ENCODE measurements at places on chromosomes 1 and 21.

DNA sequence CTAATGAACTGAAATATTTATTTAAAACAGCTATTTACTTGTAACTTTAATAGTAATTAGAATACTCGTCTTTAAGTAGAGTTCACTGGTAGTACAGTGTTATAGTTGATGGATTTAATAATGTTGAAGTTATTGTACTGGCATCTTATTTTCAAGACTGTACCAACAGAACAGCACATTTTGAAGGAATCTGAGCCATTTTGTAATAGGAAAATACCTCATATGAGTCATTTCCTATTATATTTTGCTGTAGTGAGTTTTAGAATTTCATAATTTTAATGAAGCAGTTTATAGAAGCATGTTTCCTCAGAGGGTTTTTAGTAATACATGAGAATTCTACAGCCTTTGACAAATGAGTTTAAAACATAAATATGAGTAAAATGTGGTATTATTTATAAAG lies 258.3 kb downstream of the OLFM3 start:
- DNase-seq: no peak

- no peak for DNase-seq
These were observed 28.8 kb downstream of the TOR1AIP1 start for GRCh38 chr1:179910934-179911333.

DNA sequence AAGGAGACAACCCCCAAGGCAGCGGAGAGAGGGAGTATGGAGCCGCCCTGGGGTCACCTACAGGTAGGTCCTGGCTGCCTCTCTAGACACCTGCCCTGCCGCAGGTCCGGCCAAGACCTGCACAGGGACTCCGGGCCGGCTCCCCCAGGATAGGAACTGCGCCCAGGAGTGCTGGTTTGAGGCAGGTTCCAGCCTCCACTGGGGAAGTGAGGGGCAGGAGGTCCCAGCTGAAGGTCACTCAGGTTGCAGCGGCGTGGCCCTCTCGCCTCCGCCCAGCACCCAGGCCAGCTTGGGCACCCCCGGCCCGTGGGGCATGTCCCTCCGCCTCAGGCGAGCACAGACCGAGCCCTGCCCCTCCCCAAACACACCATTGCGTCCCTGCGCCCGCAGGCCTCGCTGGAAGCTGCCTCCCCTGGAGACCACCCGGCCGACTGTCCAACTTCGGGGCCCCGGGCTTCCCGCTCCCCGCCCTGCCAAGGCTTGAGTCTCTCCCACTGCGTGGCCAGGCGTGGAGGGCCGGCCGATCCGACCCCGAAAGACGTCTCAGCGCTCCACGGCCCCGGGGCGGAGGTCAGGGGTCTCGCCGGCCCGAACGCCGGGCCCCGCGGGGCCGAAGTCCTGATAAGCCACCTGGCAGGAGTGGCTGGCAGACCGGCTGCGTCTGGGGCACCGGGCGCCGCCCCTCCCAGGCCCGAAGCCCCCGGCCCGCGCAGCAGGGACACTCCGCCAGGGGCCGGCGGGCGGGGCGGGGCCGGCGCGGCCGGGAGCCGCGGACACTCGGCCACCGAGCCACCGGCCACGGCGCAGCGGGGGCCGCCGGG lies 1.4 kb upstream of the SKI start:
- DNase-seq: peak; percentile 80

DNA sequence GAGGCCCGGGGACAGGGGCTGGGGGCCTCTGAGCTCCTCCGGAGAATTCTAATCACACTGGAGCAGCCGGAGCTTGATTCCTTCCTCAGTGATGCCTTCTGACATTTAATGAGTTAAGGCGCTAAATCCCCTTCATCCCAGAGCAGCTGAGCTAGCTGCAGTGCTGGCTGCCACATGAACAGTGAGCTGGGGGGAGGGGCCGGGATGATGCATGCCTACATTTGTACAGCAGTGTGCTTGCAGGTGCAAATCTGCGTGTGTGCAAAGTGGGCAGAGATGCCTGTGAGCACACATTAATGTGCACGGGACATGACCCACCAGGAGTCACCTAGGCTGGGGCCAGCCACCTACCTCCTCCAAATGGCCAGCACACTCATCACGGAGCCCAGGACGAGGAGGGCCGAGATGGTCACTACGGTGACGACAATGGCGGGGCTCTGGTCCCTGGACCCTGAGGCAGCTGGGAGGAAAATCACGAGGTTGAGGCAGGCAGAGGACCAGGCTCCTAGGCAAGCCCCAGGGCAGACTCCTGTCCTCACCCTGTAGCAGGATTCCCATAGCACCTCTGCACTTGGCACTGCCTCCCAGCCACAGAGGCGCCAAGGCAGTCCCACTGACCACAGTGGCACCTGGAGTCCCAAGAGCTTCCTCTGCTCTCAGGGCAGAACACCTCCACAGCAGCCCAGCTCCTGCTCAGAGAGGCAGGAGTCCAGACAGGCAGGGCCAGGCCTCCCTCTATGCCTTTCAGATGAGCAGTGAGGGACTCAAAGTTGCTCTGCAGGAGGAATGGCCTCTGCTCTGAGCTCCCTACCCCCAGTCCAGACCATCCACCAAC lies 34.7 kb downstream of the CDCA8 start:
- DNase-seq: no peak

GRCh38 chr21:28821276-28822122 lies 171.2 kb downstream of the LTN1 start:
- DNase-seq: no peak

DNA sequence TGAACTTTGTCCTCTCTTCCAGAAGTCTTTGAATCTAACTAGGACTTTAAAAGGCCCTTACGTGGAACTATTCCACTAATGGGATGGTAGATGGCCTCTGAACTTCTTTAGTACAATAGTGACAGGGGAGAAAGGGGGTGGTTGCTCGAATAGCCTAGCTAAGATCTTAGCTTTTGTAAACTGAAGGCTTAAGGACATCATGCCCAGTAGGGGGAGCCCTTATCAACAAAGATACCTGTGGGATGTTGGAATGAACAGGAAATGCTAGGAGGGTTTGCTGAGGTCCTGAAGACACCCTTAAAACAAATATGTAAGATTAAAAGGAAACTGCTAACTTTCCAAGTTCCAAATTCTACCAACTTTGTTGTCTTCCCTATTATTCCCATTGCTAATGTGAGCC lies 33.2 kb downstream of the NHLH2 start:
- peak; percentile 85 for DNase-seq

GRCh38 chr1:42886800-42887199 lies 40.4 kb downstream of the ZNF691 start:
- DNase-seq: no peak

DNA sequence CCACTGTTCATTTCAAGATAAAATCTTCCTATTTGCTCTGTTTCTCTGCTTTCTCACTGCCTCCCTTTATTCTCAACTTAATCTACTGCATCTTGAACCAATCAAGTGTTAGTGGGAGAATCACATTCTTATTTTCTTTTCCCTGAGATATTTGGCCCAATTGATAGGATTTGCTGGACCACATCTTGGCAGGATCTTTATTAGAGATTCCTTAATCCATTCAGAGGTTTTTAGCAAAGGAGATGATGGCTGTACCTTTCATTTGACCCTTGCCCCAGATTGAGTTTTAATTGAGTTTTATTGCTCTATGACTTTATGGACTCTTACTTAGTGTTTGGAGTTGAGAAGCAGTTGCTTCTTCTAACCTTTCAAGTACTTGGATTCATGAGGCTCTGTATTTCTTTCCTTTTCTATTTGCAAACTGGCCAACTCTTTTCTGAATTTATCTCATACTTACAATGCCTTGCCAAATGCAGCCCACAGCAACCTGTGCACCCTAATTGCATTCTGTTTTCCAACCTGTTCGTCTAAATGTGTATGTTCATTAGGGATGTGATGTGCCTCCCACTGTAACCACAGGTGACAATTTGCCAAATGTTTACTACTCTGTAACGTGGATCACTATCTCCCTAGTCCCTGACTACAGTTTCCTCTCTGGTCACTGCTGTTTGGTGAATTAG lies 274.8 kb upstream of the KAZN start:
- DNase-seq: no peak

GRCh38 chr1:32888677-32889420 lies 2.6 kb downstream of the HPCA start:
- DNase-seq: no peak

DNA sequence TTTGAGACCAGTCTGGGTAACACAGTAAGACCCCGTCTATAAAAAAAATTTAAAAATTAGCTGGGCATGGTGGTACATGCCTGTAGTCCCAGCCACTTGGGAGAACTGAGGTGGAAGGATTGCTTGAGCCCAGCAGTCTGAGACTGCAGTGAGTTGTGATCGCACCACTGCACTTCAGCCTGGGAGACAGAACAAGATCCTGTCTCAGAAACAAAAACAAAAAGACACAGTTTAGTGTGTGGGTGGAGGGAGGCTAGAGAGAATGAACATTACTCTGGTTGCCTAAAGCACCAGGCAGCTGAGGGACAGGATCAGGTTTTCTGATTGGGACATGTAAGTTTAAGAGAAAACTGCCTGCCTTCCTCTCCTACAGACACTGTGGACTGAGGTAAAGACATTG lies 42.3 kb downstream of the VAMP4 start:
- DNase-seq: no peak

DNA sequence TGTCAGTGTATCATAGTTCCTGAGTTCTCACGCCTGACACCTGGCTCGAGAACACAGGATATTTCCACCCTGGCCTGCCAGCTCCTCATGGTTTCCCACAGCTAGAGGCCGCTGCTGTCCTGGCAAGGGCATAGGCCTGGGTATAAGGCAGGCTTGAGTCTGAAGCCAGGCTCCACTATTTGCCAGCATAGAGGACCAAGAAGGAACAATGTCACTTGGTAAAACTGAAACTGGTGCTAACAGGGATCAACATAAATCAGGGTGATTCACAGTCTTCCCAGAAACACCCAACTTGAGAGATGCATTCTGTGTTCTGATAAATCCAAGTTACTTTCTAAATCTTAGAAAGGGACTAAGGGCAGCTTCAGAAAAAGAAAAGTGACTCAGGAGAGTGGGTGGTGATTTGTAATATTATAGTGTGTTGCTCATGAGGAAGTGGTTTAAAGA lies 6.9 kb upstream of the S100A2 start:
- peak; percentile 90 for DNase-seq

DNA sequence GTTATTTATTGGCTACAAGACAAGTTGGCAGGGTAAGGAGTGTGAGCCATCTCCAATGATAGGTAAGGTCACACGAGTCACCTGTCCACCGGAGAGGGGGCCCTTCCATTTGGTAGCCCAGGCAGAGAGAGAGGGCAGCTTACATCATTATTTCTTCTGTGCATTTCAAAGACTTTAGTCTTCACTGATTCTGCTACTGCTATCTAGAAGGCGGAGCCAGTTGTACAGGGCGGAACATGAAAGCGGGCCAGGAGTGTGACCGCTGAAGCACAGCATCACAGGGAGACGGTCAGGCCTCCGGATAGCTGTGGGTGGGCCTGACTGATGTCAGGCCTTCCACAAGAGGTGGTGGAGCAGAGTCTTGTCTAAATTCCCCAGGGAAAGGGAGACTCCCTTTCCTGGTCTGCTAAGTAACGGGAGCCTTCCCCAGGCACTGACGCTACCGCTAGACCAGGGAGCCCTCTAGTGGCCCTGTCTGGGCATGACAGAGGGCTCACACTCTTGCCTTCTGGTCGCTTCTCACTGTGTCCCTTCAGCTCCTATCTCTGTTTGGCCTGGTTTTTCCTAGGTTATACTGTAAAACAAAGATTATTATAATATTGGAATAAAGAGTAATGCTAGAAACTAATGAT lies 36.7 kb downstream of the ZNF695 start:
- peak; percentile 88 for DNase-seq

DNA sequence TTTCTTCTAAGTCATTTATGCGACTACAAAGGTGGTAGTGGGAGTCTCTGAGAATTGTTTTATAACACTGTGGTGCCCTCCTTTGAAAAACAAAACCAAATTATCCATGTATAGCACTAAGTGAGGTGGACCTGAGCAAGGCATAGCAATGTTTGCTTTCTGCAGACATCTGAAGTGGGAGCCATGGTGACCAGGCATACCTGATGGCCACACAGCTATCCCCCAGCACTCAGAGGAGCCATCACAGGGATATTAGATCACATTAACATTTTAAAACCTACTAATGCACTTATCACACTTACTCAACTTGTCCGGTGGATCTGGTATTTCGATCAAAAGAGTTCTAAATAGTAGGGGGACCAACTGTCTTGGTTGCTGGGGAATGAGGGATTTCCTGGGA lies 24.8 kb upstream of the AVPR1B start:
- no peak for DNase-seq

- DNase-seq: peak; percentile 71
These were observed 769.0 kb downstream of the BRINP3 start for GRCh38 chr1:189708674-189709073.

DNA sequence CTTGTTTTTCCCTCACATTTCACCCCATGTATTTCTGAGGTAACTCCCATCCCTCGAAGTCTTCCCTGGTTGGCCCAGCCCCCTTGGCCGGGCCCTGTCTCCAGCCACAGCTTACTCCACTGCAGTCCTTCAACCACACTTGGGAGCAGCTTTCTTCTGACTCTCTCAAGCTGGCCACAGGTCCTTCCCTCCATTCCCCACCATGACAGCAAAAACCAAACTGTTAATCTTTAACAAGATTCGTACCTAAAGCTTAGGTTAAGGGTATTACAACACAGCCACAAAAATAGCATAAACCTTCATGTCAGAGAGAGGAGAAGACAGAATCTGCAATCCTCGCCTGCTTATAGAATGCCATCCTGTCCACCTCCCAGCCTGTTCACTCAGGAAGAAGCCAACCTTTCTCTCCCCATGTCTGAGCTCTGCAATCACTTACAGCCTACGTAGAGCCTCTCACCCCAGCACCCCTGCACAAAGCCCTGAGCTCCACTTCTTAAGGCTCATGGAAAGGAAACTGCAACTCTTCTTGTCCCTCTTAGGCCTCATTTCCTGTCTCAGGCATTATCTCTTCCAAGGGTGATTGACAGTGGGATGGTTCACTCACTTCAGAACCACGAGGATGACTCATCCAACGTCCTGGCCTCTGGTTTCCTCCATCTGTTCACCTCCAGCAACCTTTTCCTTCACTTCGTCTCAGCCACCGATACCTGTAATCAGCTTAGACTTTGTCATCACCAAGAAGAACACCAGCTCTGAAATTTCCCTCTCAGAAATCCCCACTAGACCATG lies 72.8 kb downstream of the CD2 start:
- no peak for DNase-seq

DNA sequence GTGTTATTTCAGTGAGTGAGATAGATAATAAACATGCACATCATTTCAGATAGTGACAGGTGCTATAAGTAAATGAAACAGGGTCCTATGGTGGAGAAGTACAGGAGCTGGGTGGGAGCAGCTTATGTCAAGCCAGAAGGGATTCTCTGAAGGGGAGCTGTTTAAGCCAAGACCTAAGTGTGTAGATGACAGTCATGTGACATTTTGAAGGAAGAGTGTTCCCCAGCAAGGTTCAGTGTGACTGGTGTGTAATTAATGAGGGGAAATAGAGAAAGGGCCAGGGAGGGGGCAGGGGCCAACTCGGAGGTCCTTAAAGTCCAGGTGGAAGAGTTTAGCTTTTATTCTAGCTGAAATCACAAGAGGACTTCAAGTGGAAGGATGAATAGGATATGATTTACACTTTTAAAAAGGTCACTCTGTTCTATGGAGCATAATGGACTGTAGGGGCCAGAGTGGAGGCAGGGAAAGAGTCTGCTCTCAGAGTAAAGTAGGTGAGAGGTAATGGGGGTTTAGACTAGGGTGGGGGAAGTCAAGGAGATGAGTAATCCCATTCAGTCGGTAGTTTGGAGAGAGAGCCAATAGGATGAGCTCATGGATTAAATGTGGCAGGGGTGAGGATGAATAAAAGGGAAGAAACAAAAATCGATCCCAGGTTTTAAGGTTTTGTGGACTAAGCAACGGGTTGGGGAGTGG lies 243.1 kb downstream of the CACNA1E start:
- DNase-seq: no peak

All from endodermal cell (in vitro differentiated cells).